ENCODE measurements at places on chromosomes 13 and 19. TPM values are rescaled to one million over a fixed set of nuclear protein-coding genes. Genes with fewer than 3 reads are reported as not detected.

DNA sequence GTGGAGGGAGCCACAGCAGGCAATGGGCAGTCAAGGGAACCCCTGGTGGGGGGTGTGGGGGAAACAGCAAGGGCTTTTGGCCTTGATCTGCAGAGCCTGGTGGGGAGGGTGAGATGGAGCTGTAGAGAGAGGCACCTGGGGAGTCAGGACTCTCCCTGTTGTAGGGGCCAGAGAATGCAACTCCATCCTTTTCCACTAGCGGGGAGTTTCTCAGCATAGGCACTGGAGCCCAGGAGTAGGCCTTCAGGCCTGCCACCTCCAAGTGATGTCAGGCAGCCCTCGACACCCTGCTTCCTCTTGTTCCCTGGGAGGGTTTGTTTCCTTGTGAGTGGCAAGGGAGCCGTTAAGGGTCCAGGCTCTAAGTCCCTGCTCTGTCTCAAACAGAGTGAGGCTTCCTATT is 25.0 kb downstream of the MEGF8 start:
- no peak for DNase-seq

The MATK gene
- total RNA-seq: 3.6 TPM

DNA sequence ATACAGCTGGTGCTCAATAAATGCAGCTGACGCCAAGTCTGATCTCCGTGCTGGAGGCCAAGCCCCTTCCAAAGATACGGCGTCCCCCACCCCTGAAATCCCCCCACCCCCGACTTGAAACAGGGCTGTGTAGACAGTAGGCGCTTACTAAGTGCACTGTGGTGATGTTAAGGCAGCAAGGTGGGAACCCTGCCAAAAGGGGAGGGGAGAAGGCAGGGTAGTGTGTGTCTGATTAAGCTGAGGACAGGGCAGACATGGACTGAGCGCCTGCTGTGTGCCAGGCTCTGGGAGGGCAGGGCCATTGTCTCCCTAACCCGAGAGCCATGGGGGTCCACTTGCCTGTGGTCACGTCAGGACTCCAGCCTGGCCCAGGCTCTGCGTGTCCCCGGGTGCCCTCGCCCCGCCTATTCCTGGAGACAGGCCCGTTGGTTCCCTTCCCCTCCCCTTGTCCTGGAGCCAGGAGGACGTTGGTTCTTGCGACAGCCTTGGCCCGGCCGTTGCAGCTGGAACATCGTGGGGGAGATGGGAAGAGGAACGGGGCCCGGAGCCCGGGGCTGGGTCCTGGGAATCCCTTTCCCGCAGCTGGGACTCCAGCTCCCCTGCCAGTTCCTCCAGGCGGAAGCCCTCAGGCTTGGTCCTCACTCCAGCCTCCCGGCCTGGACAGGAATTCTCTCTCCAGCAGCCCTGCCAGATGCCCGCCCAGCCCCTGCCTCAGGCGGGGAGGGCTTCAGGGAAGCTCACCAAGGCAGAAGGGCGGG is 1.7 kb upstream of the ELANE start:
- DNase-seq: peak; percentile 75

DNA sequence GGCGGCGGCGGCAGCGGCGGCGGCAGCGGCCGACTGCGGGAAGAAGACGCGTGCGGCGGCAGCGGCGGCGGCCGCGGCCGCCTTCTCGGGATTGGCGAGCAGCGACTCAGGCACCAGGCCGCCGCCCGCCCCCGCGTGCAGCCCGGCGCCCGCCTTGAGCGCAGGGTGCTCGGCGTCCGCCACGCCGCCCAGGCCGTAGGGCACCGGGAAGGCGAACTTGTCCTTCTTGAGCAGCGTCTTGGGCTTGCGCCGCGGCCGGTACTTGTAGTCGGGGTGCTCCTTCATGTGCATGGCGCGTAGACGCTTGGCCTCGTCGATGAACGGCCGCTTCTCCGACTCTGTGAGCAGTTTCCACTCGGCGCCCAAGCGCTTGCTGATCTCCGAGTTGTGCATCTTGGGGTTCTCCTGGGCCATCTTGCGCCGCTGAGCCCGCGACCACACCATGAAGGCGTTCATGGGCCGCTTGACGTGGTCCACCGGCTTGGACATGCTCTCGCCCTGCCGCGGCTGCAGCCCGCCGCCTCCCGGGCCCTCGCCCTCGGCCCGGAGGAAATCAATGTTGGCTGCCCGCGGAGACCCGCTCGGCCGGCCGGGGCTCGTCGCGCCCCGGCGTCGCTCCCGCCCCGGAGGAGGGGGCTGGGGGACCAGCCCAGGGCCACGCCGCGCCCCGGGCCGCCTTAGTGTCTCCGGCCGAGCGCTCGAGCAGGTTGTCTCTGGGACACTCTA is 621 bp downstream of the SOX21 start:
- DNase-seq: peak; percentile 12

- no peak for DNase-seq
These were observed 641 bp downstream of the SGTA start for GRCh38 chr19:2782329-2782935.

The NLRP5 gene
- not detected for total RNA-seq

DNA sequence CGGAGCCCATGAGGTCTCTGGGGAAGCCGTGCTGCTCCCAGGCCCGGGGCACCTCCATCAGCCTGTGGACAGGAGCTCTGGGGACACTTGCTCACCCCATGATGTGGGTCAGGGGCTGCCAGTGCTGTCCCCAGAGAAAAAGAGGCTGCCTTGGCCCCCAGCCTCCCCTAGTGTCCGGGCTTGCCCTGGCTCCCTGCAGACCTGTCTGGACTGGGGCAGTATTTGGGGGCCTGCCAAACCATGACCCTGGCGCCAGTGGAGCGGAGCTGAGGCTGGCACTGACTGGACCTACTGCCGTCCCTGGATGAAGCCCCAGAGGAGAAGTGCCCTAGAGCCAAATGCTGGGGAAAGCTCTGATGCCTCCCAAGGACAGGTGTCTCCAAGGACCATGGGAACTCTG is 30.4 kb downstream of the ELAVL1 start:
- no peak for DNase-seq

The SH2D3A gene
- 80.5 TPM for total RNA-seq

- DNase-seq: peak; percentile 67
These were observed 949 bp downstream of the RAB3A start for GRCh38 chr19:18202778-18203407.

DNA sequence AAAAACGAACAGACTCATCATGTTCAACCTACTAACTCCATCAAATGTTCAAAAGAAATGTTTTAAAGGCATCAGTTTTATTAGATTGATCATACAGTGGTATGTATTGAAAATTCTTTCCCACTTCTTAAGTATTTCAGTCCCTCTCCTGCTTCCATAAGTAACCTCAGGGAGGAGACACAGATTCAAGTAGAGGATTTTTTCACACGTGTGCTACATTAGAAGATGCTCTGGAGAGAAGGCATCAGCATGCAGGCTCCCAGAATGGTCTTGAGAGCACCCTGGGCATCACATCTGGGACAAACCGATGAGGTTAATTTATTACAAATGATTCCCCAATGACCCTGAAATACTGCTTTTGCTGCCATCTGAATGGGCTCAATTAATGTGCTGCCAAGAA is 3.6 kb downstream of the GPR12 start:
- no peak for DNase-seq

- no peak for DNase-seq
These were observed 1.8 kb upstream of the IFI30 start for GRCh38 chr19:18171605-18172327.

The EIF3K gene
- total RNA-seq: 393 TPM

The BEST2 gene
- total RNA-seq: 29.0 TPM

Data from mucosa of descending colon (tissue), 3 donors.